ENCODE measurements at places on chromosomes 2 and 18.

DNA sequence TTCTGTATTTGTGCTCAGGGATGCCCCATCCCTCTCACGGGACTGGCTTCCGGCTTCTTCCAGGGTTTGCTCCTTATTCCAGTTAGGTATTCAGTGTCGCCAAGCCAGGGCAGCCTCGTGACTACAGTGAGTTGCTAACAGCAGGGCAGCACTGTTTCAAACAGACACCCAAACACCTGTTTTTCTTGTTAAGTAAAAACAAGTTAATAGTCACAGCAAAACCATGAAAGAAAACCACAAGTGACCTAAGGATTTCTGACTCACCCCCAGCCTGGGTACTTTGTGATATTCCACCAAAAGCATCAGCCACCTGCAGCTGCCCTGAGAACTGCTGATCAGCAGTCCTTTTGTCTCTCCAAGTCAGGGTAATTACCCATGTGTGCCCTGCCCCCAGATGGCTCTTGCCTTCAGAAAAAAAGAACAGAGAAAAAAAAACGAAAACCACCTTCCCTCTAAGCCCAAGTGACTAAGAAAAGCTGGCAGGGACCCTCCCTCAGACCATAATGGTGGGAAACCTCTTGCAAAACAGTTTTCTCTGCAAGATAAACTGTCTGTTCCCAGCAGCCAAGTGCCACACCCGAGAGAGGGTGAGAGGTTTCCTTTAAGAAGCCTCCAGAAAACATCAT, 178.2 kb downstream of the ANAPC1 start:
- DNase-seq = peak; percentile 43

- no peak for DNase-seq
Observed at GRCh38 chr18:9928646-9929259, 14.9 kb downstream of the VAPA start.

GRCh38 chr2:187964746-187965145, 326.9 kb upstream of the GULP1 start:
- no peak for DNase-seq

DNA sequence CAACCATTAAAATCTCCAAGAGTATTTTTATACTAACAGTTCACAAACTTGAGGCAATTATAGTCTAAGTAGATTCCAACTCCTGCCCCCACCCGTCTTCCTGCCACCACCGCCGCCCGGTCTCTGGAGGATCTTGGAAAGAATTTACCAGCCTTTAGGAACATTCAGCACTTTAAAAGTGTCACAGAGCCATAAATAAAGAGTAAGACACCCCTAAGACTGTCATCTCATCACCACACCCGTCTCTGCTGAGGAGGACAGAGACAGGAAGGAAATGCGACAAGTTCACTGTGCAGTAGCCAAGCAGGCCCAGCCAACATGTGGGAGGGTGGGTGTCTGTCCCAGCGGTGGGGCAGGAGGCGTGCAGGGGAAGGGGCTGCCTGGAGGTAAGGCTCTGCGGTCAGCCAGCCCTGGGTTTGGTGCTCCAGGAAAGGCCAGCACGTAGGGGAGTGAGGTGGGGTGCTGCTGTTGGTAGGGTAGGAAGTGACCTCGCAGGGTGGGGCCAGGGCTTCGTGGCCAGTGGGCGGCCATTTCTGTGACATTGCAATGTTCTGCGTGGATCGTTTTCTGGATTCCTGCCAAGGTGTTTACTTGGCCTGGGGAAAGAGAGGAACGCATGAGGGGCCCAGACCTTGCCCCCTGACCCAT, 111.6 kb downstream of the FAM210A start:
- no peak for DNase-seq

- DNase-seq = no peak
Observed at GRCh38 chr2:229475778-229476177, 204.7 kb upstream of the PID1 start.

DNA sequence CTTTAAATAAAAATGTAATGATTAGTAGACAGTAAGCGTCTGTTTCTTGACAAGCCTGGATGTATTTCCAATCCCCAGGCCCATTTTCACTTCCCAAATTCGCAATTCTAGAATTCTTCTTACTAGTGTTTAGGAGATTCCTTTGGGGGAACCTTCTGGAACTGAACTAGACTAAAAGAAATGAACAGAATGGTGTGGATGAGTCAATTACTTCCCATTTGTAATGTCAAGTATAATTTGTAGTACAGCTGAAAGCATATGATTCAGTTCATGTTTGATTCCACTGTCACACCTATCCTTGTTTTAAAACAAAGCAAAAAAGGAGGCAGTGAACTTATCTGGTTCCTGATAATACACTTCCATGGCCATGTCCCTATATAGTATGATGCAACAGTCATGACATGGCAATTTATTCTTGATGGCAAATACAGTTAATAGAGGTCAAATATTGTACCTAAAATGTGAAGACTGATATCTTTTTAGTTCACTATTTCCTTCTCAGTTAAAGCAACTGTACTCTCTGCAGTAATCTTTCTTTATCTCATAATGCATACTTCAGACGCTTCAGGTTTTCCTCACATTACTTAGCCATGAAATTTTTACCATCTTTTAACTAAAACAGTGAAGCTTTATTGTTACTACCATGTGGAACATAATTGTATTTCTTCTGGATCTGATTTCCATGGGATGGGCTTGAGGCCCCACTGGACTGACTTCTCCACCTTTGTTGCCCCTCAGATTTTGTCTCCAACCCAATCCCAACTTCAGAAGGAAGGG, 2.0 kb downstream of the IDH1 start:
- no peak for DNase-seq

DNA sequence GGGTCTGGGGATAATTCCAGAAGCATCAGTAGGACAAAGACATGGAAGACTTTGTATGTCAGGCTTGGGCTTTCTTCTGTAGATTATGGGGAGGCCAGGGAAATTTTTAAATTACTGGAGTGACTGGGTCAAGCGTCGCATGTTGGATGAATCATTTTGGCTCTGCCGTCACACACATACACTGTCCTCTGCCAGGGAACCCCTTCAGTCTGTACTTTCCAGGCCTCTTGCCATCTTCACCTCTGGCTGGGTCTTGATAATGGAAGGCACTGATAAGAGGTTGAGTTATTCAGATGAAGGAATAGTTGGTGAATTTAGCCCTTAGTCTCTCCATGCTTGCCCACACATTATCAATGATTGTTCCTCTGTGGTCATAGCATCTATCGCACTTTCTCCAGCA, 895.1 kb upstream of the CELF4 start:
- DNase-seq = no peak
